NB4 (cell line): ENCODE measurements at places on chromosomes 4 and X.

DNA sequence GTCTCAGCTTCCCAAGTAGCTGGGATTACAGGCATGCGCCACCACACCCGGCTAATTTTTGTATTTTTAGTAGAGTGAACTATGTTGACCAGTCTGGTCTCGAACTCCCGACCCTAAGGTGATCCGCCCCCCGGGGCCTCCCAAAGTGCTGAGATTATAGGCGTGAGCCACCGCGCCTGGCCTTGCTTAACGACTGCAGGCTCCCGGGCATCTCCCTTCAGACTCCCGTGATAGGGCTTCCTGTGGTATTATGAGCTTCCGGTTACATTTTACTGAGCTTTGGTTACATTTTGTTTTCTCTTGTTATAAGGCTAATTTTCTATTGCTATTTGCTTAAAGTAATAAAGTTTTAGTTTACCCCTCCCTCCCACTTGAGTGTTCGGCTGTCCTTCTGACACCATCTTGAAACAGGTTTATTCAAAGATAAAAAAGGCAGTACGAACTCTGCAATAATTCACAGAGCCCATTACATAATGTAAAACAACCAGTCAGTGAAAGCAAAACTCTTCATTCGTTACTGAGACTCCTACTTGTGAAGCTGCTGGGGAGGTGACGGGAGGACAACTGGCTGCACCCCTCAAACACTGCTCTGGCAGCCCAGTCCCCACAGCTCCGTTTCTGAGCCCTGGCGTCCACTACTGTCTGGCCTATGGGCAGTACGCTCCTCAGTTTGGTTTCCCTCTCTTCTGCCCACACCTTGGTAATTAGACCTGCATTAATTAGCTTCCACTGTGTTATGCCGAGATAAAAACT lies 795.7 kb upstream of the SLIT2 start:
- DNase-seq, result no peak

DNA sequence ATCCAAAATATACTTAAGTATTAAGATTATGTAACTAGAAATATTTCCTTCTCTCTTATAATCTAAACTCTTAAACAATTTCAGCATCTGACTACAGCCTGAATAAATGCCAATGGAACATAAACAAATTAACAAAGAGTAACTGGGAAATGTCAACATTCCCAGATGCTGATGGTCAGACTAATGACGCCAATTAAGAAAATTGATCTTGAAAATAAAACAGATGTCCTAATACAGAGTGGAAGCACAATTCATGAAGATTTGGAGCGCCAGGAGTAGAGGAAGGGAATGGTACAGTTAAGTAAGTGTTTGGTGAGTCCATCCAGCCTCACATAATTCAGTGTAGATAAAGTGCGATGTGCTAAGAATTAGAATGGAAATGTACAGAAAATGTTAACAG lies 203.7 kb upstream of the NWD2 start:
- no peak for DNase-seq

GRCh38 chr4:105765690-105766407 lies 57.3 kb downstream of the GSTCD start:
- peak; percentile 17 for DNase-seq

DNA sequence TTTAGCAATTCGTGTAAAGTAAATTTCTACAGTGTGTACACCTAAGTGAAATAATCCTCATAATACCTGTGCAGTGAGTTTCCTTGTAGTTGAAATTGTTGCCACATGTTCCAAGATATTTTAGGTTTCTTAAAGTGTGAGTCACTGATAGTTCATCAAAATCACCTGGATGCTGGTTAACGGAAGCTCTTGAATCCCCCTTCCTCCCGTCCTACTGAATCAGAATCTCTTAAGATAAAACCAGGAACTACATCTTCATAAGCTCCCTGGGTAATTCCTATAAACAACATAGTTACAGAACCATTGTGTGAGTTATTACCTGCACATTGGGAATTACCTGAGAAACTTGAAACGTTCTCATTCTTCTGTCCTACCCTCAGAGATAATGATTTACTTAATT lies 197.4 kb upstream of the HS3ST1 start:
- no peak for DNase-seq

GRCh38 chr4:95524184-95524583 lies 24.6 kb downstream of the UNC5C start:
- DNase-seq, result no peak

DNA sequence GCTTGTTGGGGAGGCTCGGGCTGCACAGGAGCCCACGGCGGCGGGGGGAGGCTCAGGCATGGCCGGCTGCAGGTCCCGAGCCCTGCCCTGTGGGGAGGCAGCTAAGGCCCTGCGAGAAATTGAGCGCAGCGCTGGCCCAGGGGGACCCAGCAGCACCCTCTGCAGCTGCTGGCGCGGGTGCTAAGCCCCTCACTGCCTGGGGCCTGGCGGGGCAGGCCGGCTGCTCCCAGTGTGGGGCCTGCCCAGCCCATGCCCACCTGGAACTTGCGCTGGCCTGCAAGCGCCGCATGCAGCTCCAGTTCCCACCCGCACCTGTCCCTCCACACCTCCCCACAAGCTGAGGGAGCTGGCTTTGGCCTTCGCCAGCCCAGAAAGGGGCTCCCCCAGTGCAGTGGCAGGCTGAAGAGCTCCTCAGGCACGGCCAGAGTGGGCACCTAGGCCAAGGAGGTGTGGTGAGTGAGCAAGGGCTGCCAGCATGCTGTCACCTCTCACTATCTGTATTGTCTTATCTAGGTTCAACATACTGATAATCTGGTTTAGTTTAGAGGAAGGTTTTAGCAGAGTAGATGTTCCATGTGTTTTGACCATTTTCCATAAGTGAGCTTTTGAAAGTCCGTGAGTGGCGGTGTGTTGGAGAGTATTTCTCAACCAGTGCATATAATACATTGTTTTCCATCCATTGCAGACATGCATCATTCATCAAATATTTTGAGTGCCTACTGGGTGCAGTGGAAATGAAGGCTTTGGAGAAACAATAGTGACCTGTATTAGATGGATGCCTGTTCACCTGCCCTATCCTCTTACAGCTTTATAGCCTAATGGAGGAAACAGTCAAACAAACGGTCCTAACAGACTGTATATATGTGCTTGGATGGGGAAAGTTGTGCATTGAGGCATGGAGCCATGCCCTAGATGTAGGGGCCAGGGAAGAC lies 13.1 kb downstream of the PI4K2B start:
- no peak for DNase-seq

DNA sequence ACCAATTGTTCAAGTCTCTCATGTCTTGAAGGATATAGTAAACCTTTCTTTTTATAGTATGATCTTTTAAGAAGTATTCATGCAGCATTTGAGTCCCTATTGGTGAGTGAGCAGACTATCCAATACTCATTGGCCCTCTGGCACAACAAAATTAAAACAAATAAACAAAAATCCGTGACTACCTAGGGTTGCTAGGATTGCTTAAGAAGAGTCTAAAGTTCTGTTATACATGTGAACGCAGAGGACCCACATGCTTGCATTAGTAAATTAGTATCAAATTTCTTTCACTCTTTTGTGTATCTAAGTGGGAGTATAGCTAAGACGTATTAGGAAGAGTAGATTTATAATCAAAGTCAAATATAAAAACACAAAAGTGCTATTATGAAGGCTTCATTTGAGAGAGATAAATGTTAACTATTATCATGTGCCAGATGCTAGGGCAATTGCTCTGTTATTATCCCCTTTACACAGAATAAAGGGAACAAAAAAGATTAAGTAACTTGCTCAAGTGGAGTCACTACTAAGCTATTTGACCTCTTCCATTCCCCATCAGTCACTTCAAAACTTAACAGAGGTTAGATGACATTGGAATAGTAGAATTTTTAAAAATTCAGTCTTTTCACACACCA lies 29.2 kb upstream of the LARP1B start:
- DNase-seq, result no peak

GRCh38 chr4:92100975-92101374 lies 202.8 kb upstream of the GRID2 start:
- no peak for DNase-seq

- peak; percentile 73 for DNase-seq
These were observed 60.1 kb upstream of the PLAC1 start for GRCh38 chrX:134718105-134718965.

- no peak for DNase-seq
These were observed 46.8 kb upstream of the MID1 start for GRCh38 chrX:10667143-10667542.

GRCh38 chrX:77820091-77820727 lies 34.2 kb upstream of the ATRX start:
- no peak for DNase-seq

DNA sequence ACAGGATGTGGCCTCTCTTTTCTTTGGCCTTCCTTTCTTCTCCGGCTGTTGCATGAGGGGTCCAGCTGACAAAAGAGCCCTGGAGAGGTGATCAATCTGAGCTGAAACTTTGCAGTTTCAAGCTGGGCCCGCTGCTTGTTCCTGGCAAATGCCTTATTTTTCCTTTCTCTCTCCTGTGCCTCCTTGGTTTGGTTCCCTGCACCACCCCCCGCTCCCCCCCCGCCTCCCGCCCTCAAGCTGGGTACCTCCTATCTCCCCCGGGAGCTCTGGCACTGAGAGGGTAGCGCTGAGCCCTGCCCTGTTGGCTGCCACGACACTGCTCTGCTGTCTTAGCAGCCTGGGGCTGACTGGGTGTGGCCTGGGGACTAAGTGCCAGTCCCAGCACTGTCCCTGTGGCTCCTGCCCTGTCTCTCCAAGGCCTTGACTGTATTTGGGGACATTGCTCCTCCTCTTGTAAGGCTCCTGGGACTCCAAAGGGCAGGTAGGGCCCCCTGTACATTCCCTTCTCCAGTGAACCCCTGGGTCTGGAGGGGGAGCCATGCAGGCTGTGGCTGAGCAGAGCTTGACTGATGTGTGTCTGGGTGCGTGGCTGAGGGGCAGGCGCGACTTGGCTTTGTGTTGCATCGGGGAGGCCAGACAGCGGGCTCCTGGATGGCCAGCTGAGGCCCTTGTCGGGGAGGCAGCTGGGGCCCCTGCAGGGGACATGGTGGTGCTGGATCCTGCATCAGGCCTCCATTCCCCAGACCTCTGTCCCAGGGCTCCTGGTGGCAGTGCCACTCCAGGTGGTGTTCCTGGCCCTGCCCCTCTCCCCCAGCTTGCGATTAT lies 1.1 kb downstream of the PLXNA3 start:
- DNase-seq, result peak; percentile 52

GRCh38 chr4:110292994-110293744 lies 94.8 kb upstream of the ELOVL6 start:
- no peak for DNase-seq

DNA sequence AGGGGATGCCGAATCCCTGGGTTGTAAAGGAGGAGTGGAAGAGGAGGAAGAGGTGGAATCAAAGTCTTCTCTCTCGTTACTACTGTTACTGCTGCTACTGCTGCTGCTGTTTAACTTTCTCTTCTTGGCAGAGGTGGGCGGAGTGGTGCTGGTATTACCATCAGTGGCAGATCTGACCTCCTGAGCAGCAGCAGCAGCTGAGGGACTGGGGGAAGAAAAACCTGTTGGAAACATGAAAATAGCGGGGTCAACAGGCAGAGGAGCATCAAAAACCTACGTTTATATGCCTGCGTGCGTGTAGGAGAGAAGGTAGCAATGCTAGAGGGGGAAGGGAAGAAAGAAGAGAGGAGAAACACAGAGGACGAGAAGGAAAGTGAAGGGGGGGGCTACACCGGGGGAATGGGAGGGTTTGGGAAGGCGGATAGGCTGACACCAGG lies 339 bp downstream of the CUL4B start:
- DNase-seq, result peak; percentile 47

GRCh38 chrX:112941209-112941837 lies 100.7 kb upstream of the AMOT start:
- DNase-seq, result no peak

DNA sequence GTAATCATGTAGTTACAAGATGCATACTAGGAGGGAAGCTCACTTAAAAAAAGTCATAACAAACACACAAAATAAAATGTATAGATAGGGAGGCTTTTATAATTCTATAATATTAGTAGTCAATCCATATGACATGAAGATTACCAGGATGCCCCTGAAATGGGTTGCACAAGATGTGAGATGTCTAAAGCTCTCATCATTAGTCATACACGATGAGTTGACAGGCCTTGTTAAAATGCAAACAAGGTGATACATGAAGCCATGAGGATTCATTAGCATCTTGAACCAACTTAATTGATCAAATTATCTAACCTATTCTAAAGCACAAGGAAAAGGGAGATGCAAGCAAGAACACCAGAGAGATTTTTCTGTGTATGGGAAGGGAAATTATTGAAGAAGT lies 470.2 kb downstream of the IQCM start:
- no peak for DNase-seq

DNA sequence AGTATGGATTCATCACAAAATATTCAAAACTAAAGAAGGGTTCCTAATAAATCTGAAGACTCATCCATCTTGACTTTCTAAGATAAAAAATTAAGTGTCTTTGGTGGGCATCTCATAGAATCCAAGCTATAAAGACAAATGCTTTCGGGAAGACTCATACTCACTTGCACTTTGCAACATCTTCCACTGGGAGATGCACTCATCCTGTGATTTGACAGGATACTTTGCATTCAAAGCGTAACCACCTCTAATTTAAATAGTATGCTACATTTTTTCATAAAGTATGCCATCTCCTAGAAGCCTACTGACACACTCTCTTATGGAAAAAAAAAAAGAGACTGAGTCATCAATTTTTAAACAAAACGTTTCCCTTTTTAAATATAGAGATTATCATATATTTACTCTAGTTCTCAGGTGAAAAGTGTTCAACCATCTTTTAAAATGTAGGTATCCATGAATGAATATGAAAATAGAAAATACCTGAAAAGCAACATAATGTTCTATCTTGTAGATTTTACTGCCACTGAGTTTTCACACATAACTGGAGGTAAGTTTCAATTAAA lies 119.6 kb downstream of the KLHL13 start:
- DNase-seq, result peak; percentile 3

GRCh38 chr4:96406742-96407141 lies 566.8 kb downstream of the PDHA2 start:
- no peak for DNase-seq

DNA sequence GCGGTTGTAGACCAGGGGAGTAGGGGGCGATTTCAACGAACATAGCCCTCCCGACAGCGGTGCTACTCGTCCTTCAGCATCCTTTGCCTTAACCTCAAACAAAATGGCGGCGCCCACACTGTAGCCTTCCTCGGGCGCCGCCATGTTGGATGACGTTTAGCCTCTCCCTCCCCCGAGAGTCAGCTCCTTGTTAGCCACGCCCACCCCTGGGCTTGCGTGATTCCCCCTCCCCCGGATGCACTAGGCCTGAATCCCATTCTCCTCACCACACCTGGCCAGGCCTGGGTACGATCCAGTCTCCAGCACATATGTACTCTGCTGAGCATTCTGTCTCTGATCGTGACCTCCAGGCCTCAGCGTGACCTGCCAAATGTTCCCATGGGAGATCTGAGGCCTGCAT lies 49.0 kb upstream of the ZNF157 start:
- DNase-seq, result no peak

DNA sequence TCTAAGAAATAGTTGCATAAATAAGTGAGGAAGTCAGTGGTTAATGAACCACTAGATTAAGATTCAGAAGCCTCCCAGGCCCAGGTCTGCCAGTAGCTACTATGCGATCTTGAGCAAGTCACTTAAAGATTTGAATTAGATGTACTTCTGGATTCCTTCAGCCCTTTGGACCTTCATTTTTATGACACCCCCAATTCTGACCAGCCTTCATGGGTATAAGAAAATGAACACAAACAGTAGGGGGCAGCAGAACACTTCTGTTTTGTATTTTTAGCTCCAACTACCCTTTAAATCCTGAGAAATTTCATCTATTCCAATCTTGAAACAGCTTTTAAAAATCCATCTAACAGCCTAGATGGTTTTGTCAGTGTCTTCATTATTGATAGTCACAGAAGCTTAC lies 19.0 kb downstream of the TMEM47 start:
- DNase-seq, result peak; percentile 33
